DMS79 treated with DMSO at 0.1 percent for 48 hours (cell line): ENCODE measurements at places on chromosomes 2 and 18.

DNA sequence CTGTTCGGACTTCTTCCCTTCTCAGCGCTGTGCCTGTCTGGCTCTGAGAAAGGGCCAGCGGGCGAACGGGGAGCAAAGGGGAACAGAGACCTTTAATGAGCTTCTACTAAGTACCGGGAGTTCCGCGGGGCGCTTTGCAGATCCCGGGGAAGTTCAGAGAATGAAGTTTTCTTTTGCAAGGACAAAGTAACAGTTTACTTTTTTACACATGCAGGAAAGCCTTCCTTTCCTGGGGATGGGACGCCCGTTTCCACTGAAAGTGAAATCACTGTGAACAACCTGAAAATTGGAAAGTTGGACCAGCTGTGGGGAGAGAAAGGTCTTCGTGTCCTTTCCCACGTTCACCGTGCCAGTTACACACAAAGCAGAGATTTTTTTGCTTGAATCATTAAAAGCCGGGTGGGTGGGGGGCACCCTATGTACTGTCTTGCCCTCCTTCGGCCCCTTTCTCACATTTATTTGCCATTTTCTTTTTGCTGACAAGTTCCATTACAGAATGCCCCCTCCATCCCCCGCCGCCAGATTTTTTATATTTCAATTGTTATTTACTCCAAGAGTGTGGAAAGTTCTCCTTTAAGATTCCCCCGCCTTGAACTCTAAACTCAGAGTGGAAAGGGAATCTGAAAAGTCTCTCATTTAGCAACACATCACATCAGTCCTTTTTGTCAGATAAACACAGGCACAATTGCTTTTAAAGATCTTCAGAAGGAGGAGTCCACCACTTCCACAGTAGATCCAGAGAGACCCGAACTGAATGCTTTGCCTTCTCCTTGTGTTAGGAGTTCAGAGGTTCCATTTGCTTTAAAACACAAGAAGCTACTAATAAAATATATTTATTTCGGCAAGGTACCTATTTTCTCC, 1.1 kb upstream of the FN1 start:
- no peak for DNase-seq

DNA sequence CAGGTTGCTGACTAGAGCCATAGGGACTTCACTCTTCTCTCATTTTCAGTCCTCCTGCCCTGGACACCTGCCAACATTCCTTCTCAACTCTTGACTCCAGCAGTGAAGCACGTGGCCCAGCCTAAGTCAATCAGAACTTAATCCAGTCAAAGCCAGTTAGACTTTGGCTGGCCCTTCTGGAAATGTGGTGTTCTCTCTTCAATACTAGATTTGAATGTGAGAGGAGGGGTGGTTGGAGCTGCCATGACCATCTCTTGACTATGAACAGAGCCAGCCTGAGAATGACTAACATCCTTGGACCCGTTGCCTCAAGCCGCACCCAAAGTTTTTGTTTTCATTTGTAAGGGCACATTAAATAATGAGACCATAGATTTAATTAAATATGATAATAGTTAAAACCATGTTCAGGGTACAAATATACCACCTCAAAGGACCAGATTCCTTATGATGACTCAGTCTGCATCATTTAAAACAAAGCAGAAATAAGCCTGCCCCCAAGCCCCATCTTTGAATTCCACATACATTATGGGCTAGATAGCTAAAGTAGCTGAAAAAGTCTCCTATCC, 49.7 kb upstream of the RASGRP3 start:
- DNase-seq = peak; percentile 13

- peak; percentile 73 for DNase-seq
Measured at GRCh38 chr2:26139269-26140183, 33.4 kb upstream of the GAREM2 start.

GRCh38 chr2:163565192-163565591, 170.6 kb downstream of the FIGN start:
- DNase-seq = no peak

GRCh38 chr2:124001696-124002430, 23.2 kb upstream of the CNTNAP5 start:
- peak; percentile 100 for DNase-seq

GRCh38 chr2:196565106-196565765, 74.3 kb upstream of the CCDC150 start:
- DNase-seq = no peak

- no peak for DNase-seq
Measured at GRCh38 chr2:58155160-58155778, 85.9 kb downstream of the FANCL start.

DNA sequence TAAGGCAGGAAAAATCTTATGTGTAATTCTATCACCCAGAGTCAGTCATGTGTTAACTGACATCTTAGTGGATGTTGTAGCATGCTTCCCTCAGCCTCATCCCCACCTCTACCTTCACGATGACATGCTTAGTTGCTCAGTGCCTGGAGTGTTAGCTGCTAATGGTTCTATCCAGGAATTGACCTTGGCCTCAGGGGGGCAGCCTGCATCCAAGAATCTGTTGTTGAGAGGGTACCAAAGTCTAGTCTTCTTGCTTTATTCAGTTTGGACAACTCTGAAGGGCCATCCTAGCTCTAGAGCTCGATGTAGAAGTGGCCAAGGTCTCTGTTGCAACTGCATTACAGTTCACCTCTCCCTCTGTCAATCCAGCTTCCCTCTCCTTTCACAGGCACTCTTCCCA, 61.2 kb downstream of the ACYP2 start:
- DNase-seq = peak; percentile 4

GRCh38 chr18:54805571-54806334, 22.5 kb upstream of the RAB27B start:
- DNase-seq = no peak

DNA sequence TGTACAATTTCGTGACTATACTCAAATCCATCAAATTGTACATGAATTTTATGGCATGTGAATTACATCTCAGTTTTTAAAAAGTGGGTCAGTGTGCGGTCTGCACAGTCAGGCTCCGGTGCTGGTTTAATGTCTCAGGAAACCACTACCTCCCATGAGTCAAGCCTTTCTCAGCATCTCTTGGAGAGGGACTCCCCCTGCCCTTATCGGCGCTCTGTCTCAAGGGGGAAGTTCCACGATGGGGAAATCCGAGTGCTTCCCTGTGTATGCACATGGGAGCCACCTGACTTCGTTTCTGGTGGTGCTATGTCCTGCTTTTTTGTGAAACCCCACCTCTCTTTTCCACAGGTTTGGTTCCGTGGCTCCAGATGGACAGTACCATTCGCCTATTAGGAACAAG, 72.5 kb downstream of the ACOXL start:
- DNase-seq = no peak

DNA sequence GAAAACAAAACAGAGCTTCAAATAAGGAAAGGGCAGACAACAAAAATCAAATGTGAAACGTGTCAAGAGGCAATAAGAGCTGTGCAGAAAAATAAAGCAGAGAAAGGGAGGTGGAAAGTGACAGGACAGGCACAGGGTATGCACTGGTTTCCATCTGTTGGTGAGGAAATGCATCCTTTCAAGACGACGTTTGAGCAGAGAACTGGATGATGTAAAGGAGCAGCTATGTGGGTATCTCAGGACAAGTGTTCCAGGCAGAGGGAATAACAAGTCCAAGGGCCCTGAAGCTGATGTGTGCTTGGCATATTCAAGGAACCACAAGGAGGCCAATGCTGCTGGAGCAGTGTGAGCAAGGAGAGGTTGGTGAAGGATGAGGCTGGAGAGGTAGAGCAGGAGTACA, 168.9 kb upstream of the SERPINE2 start:
- DNase-seq = no peak

DNA sequence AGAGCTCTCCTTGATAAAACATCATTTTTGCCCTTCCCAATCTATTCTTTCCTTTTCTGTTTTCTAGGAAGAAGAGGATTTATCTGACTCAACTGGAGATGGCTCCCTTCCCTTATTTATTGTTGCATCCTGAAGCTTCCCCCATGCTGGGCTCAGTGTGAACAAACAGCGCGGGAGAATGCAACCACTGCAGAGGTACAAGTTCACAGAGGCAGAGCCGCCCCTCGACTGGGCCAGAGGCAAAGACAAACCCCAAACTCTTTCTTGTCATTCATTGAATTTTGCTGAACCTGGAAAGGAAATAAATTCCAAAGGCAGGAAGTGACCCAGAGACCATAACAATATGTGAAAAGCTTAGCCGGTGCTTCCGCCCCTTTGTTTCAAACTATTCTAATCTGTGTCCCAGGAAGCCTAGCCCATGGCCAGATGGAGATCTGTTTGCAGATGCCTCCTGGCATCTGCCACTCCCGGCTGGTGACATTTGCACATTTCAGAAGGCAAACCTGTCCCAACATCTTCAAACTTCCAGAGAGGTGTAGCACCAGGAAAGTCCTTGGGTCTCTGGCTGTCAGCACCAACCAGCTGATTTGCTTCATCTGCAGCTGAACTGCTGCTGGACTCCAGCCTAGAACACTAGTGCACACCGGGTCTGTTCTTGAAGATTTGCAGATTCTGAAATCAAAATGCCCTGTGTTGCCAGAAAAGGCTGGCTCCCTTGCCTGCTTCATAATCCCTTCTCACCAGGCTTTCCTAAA, 79.4 kb upstream of the MAP4K3 start:
- no peak for DNase-seq

GRCh38 chr18:44725300-44726058, 44.8 kb downstream of the SETBP1 start:
- no peak for DNase-seq

- DNase-seq = peak; percentile 68
Measured at GRCh38 chr2:236855866-236856847, 229.5 kb upstream of the COPS8 start.

DNA sequence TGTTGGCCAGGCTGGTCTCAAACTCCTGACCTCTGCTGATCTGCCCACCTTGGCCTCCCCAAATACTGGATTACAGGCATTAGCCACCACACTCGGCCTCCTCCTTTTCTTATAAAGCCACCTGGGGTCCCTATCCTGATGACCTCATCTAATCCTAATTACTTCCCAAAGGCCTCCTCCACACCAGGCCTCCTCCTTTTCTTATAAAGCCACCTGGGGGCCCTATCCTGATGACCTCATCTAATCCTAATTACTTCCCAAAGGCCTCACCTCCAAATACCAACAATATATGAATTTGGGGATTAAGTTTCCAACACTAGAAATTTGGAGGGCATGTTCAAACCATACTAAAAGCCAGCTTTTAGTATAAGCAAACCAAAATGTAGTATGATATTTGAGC, 9.7 kb upstream of the RMC1 start:
- DNase-seq = no peak

DNA sequence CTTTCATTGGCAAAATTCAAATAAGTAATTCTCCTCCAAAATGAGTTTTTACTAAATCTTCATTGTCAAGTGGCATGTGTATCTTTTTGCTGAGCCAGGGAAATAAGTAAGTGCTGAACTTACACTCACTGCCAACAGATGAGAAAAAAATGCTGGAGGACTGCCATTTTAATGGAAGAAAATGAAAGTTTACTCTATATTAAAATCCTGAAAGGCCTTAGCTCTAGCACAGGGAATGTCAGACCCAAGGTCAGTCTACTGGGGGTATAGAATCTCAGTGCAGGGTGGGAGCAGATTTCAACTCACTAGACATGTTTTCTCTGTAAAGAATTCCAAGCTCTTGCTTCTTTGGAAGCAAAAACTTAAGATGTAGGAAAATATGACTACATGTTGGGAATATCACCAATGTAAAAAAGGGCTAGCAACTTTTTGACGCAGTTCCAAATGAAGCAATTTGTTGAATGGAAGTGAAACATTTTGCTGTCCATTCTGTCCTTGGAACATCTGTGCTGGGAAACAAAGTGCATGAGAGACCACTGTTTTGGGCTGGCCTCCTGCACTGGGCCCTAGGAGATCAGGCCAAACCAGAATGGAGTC, 127.0 kb downstream of the ST6GAL2 start:
- DNase-seq = no peak

DNA sequence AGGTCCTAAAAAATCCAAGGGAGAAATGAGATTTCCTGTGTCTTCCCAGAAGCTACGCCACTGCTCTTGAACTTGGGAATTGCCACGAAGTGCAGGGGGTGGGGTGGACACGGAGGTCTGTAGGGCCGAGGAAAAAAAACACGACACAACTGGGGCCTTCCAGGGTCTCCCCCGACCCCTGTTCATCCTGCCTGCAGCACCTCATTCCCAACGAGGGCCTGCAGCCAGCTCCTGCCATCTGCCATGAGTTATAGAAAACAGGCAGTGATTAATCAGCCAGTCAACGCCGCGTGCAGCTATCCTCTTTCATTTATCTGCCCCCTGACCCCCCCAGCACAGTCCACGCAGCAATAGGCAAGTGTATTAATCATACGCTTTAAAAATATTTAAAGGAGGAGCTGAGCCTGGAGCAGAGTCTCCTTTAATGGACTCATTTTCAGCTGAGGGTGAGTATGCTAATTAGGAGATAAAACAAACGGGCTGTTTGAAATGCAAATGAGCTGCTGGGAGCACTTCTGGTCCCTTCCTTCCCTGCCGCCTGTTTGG, 209.9 kb downstream of the TFCP2L1 start:
- peak; percentile 65 for DNase-seq

GRCh38 chr2:100053087-100053885, 89.1 kb downstream of the AFF3 start:
- no peak for DNase-seq

DNA sequence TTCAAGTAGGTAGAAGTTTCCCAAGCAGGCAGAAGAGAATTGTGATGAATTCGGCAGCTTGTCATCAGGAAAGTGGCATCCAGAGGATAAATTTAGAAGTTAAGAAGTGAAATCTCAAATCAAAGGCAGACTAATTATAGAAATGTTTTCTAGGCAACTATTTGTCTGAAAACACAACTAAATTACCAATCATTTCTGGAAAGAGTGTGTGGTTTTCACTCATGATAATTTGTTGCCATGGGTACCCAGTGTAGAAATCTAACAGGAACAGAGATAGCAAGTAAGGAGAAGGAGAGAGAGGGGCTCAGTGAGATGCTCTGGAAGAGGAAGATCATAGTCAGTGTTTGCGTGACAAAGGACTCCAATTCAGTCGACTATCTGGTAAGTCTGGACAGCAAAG, 208.1 kb downstream of the NCKAP5 start:
- no peak for DNase-seq

DNA sequence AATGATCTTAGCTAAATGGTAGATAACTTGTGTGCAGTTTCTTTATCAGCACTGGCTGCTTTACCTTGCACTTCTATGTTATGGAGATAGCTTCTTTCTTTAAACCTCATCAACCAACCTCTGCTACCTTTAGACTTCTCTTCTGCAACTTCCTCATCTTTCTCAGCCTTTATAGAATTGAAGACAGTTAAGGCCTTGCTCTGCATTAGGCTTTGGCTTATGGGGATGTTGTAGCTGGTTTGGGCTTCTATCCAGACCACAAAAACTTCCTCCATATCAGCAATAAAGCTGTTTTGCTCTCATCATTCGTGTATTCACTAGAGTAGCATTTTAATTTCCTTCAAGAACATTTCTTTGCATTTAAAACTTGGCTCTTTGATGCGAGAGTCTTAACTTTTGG, 123.7 kb downstream of the PIK3C3 start:
- DNase-seq = no peak

- DNase-seq = no peak
Measured at GRCh38 chr2:51208521-51208920, 176.6 kb upstream of the NRXN1 start.
